ENCODE measurements at places on chromosomes 1 and 21.
A peak's percentile ranks its signal among the peaks of the same experiment; 100 is the strongest.

- no peak for DNase-seq
Measured at GRCh38 chr1:40045182-40045581, 4.7 kb downstream of the CAP1 start.

DNA sequence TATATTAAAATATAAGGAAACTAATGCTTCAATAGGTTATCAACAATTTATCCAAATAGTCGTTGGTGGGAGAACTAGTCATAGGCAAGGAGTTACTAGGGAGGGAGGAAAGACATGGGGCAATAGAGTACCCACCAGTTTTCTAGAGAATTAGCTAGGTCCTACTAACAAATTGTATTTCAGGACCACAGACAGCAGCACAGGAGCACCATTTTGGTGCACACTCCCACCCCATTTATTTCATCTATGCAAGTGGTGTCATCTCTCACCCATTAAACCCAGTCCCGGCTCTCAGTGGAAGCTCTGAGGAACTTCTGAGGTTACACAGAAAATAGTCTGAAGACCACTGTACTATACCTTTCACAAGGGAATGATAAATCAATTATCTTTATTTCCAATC lies 89.0 kb upstream of the BCAR3 start:
- DNase-seq: no peak

GRCh38 chr1:12412439-12412838 lies 182.6 kb downstream of the VPS13D start:
- no peak for DNase-seq

DNA sequence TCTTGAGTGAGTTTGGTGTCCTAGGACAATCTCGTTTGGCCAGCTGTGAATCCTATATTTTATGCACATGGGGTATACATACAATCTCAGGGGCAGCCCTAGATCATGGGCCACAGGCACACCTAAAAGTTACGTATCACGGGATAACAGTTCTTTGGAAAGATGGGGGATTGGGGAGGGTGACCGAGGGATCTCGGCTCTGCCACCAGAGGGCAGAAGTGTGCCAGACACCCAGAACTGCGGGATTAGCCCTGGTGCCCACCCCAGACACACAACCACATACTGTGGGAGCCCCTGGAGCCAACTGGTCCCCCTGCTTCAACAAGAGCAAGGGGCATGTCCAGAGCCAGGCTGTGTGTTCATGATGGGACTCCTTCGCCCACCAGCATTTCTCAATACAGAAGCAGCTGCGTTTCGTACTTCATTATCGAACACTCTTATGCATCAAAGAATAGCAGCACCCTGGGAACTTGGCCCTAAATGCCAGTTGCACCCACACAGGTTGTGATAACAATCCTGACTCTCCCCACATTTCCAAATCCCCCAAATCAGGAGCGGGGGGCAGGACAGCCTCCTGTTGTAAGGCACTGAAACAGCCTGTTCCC lies 37.4 kb downstream of the TMCO4 start:
- DNase-seq: peak; percentile 36

GRCh38 chr1:165054627-165055026 lies 301.9 kb downstream of the LMX1A start:
- no peak for DNase-seq

GRCh38 chr1:239952348-239953308 lies 139.1 kb upstream of the FMN2 start:
- DNase-seq: no peak

All from activated T-cell treated with anti-CD3 and anti-CD28 coated beads, Interleukin-2, amount 50 U/mL, for 1 hour (primary cell).